COLO829 (cell line): ENCODE measurements at places on chromosomes 12 and 14.

DNA sequence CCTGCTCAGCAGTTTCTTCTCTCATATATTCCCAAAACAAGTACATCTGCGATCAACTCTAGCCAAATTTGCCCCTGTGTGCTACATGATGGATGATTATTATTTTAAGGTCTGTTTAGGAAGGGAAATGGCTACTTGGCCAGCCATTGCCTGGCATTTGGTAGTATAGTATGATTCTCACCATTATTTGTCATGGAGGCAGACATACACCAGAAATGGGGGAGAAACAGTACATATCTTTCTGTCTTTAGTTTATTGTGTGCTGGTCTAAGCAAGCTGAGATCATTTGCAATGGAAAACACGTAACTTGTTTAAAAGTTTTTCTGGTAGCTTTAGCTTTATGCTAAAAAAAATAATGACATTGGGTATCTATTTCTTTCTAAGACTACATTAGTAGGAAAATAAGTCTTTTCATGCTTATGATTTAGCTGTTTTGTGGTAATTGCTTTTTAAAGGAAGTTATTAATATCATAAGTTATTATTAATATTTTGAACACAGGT, 45.5 kb downstream of the EID3 start:
- DNase-seq, result no peak

DNA sequence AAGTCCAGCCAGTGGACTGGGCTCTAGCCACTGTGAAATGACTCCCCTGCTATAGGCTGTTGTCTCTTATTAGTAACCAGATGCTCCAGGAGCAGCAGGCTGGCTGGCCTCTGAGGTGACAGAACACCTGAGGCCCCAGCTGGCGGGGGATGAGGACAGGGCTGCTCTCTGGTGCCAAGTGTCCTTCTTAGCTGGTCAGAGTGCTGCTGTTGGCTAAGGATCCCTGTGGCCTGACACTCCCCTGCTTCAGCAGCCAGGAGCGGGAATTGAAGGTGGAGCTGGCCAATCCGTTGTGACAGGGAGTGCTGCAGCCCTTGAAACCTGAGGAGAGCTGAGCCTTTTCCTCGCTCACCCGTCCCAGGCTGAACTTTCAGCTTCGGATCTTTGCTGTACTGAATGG, 30.7 kb downstream of the TMEM229B start:
- DNase-seq, result no peak

GRCh38 chr12:99948370-99948769, 36.4 kb downstream of the ANKS1B start:
- DNase-seq, result no peak

GRCh38 chr12:11752403-11753149, 103.1 kb downstream of the ETV6 start:
- no peak for DNase-seq

GRCh38 chr12:74801625-74802024, 264.0 kb downstream of the ATXN7L3B start:
- DNase-seq, result no peak

- no peak for DNase-seq
Observed at GRCh38 chr14:62097824-62098223, 335.6 kb downstream of the SNAPC1 start.

- DNase-seq, result no peak
Observed at GRCh38 chr14:69580009-69580577, 5.4 kb upstream of the CCDC177 start.

GRCh38 chr12:38744041-38744440, 161.3 kb downstream of the CPNE8 start:
- no peak for DNase-seq

GRCh38 chr14:100288382-100289185, 17.7 kb downstream of the SLC25A29 start:
- DNase-seq, result no peak

GRCh38 chr12:110537605-110538409, 35.7 kb downstream of the RAD9B start:
- no peak for DNase-seq

- DNase-seq, result no peak
Observed at GRCh38 chr12:109455706-109456105, 21.4 kb downstream of the KCTD10 start.

DNA sequence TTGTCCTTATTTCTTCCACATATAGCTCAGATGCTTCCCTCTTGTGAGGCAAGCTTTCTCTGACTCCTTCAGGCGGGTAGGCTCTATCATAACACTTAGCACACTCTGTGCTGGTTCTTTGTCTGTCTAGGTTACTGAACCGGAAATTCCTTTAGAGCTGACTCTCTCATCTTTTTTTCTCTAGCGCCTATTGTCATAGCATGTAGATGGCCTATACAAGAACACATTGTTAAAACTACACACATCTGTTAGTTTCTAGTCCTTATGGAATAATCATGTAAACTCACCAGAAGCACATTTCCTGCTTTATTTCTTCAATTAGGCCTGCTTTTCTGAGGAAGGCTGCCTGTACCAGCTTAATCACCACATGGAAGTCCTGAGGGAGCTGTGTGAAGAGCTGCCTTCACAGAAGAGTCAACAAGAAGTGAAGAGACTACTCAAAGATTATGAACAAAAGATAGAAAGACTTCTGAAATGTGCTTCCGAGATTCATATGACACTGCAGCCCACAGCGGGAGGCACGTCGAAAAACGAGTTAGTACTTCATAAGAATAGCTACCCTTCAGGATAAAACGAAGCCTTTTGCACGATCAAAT, 143.9 kb downstream of the SYNE2 start:
- no peak for DNase-seq

- no peak for DNase-seq
Observed at GRCh38 chr12:26116829-26117715, 7.8 kb downstream of the BHLHE41 start.

- no peak for DNase-seq
Observed at GRCh38 chr12:2922329-2922728, 31.6 kb downstream of the TULP3 start.

GRCh38 chr12:62814243-62814642, 120.7 kb downstream of the PPM1H start:
- no peak for DNase-seq

- no peak for DNase-seq
Observed at GRCh38 chr12:123944696-123945095, 27.9 kb downstream of the CCDC92 start.

DNA sequence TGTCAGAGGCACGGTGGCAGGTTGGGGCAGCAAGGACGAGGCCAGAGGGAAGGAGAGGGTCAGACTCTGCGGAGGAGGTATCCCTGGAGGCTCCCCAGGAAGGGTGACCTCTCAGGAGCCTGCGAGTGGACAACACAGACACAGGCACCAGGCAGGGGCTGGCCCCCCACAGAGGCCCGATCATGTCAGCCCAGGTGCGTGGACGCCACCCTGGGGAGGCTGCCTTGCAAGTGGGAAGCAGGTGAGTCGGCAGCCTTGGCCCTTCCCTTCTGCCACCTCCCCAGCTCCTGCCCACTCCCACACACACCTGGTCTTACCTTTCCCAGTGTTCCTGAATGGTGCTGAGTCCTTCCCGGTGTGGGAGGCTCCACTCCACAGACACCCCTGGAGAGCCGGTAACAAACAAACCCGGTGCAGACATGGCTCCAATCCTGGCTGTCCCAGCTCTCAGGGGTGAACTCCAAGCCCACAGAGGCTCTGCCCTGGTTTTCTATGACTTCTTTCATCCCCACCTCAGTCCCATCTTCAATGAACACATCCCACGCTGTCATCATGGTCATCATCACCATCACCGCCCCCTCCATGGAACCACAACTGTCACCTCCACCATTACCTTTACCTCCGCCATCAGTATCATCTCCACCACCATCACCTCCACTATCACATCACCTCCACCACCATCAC, 5.2 kb downstream of the ZBTB42 start:
- DNase-seq, result no peak

- no peak for DNase-seq
Observed at GRCh38 chr12:106107566-106107965, 31.2 kb downstream of the NUAK1 start.

DNA sequence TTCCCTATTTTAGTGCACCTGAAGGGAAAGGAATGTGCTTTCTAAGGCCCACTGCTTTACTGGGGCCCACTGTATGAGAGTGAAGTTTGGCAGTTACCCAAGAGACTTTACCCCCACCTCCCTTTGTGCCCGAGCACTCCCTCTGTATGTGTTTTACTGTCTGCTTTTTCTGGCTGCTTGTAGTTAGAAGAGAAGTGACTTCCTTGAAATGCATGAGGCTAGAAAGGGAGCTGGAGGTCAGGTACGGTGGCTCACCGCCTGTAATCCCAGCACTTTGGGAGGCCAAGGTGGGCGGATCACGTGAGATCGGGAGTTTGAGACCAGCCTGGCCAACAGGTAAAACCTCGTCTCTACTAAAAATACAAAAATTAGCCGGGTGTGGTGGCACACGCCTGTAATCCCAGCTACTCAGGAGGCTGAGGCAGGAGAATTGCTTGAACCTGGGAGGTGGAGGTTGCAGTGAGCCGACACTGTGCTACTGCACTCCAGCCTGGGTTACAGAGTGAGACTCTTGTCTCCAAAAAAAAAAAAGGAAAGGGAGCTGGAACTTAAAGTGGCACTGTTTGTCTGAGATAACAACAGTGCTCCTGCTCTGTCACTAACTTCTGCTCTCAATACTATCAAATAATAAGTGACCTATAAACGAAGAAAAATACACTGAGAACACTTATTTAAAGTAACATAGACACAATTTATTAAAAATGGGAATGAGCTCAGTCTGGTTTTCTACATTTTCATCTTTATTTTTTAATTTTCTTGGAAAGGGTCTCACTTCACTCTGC, 5.8 kb downstream of the TRIP11 start:
- no peak for DNase-seq

- DNase-seq, result no peak
Observed at GRCh38 chr12:107731366-107731765, 29.6 kb downstream of the PRDM4 start.

GRCh38 chr14:78170203-78170602, at the start of gene NRXN3:
TSS of gene NRXN3 (plus strand) at chr14:78170373. CDS start at chr14:78243094, 72,721 bp downstream.
- DNase-seq, result no peak

DNA sequence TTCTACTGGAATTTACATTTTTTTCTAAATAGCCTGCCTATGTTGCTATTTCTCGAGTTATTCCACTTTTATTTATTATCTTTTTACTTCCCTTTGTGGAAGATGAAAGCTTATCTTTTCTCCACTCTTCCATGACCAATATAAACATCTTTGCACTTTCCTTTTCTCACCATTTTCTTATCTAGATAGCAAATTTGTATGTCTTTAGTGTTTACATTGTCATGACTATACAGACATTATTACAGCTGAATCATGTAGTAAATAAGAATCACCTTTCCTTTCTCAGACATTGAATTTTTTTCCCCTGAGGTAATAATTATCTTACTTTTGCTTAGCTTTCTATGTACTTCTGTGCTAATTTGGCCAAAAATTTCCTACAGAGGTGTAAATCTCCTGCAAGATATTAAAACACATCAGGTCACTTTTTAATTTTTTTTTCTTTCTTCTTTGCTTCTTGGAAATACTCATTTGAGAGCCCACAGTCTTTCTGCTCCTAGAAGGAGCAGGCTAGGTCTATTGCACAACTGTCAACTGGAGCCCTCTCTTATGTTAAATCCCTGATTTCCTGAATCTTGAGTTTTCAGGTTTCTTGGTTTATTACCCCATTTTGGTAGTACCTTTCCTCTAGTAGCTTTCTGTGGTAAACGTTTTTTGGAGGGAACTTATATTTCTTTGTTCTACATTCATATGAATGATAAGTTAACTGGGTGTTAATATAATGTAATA, 109.0 kb upstream of the ATP2B1 start:
- no peak for DNase-seq

- no peak for DNase-seq
Observed at GRCh38 chr12:1069846-1070245, 78.8 kb downstream of the ERC1 start.

GRCh38 chr14:68705741-68706283, 87.1 kb downstream of the ZFP36L1 start:
- no peak for DNase-seq

GRCh38 chr14:93838238-93838637, 50.0 kb upstream of the PRIMA1 start:
- DNase-seq, result no peak

- DNase-seq, result peak; percentile 45
Observed at GRCh38 chr14:68308726-68309520, 483.9 kb downstream of the ZFP36L1 start.

DNA sequence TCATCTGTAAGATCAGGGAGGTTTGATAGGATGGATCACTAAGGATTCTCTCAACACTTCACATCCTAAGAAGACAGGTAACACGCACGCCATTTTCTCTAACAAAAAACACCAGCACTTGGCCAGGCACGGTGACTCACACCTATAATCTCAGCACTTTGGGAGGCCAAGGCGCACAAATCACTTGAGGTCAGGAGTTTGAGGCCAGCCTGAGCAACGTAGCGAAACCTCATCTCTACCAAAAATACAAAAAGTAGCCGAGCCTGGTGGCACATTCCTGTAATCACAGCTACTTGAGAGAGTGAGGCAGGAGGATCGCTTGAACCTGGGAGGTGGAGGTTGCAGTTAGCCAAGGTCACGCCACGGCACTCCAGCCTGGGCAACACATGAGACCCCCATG, 10.5 kb upstream of the CDK2AP1 start:
- no peak for DNase-seq

DNA sequence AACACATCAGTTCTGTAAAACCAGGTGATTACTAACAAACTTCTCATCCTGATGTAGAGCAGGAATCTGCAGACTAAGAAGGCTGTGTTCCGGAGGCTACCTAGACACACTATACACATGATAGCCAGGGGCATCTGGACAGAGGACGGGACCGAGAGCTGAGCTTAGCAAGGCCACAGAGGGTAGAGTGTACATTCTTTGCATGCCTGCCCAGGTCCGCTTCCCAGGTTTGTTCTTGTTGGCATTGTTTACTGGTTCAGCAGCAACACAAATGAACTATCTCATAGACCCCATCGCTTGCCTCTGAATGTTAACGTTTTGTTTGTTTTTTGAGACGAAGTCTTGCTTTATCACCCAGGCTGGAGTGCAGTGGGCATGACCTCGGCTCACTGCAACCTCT, 17.7 kb upstream of the TEAD4 start:
- DNase-seq, result no peak

- DNase-seq, result no peak
Observed at GRCh38 chr12:81084811-81085350, 7.0 kb downstream of the ACSS3 start.

GRCh38 chr12:101823039-101823438, 7.7 kb downstream of the GNPTAB start:
- DNase-seq, result no peak

GRCh38 chr12:121277374-121277759, 19.1 kb downstream of the CAMKK2 start:
- DNase-seq, result no peak

DNA sequence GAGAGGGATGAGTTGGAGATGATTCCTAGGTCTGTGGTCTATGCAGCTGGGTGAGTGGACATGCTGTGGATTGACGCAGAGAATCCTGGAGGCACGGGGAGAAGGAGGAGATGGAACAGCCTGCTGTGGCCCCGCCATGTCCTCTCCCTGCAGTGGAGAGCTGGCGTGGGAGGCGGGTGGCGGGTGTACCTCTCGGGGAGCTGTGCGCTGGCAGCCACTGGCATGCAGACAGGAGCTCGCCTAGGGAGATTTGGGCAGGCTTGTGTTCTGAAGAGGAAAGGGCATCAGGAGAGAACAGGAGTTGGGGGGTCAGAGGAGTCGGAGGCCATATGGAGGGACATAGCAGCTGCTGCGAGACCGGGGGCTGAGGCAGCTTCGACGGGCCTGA, 56.1 kb downstream of the TECPR2 start:
- no peak for DNase-seq

- no peak for DNase-seq
Observed at GRCh38 chr12:31363416-31363809, 37.5 kb upstream of the SINHCAF start.

- DNase-seq, result no peak
Observed at GRCh38 chr14:45868377-45868776, 615.4 kb upstream of the MIS18BP1 start.
